ENCODE measurements at places on chromosomes 2 and 18.

GRCh38 chr2:75548036-75548573, 12.6 kb downstream of the EVA1A start:
- DNase-seq: no peak

GRCh38 chr2:49004036-49004626, 150.2 kb downstream of the FSHR start:
- no peak for DNase-seq

GRCh38 chr2:189756311-189756952, 6.2 kb downstream of the OSGEPL1 start:
- DNase-seq: no peak

DNA sequence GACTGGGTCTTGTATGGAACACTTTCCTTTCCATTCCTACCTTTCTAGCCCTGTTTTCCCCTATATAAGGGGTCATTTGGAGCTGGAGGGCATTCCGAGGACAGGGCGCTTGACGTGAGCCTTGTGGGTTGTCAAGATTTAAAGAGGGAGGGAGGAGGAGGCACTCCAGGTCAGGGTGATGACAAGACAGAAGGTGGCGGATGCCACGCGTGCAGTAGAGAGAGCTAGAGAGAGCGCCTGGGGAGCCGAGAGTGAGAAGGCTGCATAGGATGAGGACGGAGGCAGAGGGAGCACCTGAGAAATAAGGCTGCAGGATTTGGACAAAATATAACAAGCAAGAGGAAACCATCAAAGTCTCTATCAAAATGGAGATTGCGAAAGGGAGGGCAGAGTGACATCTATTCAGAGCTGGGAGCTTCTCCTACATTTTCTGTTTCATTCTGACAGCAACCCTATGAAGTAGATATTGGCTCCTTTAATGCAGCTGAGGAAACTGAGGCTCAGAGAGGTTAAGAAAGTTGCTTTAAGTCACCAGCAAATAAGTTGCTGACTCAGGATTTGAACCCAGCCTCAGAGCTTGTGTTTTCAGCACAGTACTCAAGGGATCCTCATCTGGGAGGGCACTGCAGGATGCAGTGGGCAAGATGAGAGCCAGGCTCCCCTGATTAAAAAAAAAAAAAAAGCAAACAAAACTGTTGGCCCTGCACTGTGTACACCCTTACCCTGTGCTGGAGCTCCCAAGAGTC, 124.2 kb downstream of the MRO start:
- no peak for DNase-seq

All from RKO (cell line).